Stimulated activated CD4-positive, alpha-beta T cell treated with anti-CD3 and anti-CD28 coated beads, Interleukin-4, amount 100 ng/mL, for 48 hours (primary cell): ENCODE measurements at places on chromosomes 5 and 9.

DNA sequence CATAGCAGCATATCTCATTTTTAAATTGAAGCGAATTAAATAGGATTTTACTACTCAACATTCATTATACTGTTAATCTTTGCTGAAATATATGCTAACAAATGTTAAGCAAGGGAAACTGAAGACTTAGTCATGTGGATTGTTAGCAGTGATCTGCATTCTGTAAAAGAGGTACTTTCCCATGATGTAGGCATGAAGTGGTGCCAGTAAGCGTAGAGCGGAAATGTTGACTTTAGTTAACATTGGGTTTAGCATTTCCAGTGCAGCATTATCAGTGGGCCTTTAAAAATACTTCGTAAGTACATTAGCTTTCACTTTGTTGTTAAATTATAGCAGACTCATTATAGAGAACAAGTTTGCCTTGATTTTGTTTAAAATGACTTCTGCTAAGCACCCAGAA is 130.3 kb downstream of the CDC42SE2 start:
- no peak for DNase-seq

- DNase-seq, result no peak
Measured at GRCh38 chr9:70092190-70092589, 48.5 kb downstream of the MAMDC2 start.

- no peak for DNase-seq
Measured at GRCh38 chr5:150120617-150121447, 34.5 kb upstream of the CSF1R start.

- DNase-seq, result no peak
Measured at GRCh38 chr5:68285851-68286611, 70.5 kb downstream of the PIK3R1 start.

DNA sequence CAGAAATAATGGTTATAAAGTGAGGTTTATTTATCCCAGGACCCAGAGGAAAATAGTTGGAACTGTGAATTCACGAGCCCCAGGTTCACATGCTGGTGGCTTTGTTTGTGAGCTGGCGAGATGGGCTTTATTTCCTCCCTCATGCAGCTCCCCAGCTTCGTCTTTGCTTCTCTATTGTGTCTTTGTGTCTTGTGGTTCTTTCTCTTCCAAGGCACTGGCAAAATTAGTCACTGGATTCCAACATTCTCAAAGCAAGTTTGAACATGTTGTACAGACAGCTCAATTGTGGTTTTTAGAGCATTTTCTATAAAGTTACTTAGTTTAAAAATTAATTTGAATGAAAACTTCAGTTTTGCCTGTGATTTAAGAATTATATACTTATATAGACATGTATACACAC is 7.2 kb downstream of the NDUFS6 start:
- no peak for DNase-seq

- no peak for DNase-seq
Measured at GRCh38 chr9:126983767-126984166, 69.2 kb downstream of the RALGPS1 start.

- DNase-seq, result no peak
Measured at GRCh38 chr9:19114680-19115270, 12.1 kb upstream of the HAUS6 start.

DNA sequence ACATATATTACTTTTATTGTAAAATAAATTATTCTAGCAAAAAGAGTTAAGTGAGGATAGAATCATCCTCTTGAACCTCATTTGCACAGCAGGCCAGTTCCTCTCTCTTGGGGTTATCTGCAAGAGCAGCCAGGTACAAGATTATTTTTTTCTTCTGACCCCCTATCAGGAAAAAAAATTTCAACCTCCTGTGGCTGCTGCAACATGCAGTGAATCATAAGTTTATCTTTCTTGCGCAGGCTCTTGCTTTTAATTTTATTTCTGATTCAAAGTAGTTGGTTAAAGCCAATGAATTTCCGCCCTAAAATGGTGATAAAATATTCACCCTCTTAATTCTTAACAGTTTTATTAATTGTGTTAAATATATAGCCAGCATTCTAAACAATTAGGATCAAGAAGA is 69.7 kb upstream of the PPP3R2 start:
- DNase-seq, result no peak

- DNase-seq, result no peak
Measured at GRCh38 chr9:691825-692400, 149.6 kb upstream of the DMRT1 start.

- no peak for DNase-seq
Measured at GRCh38 chr5:150758203-150758530, 650 bp downstream of the DCTN4 start.
